Memory B cell (primary cell): ENCODE measurements at places on chromosomes 3 and 15.

DNA sequence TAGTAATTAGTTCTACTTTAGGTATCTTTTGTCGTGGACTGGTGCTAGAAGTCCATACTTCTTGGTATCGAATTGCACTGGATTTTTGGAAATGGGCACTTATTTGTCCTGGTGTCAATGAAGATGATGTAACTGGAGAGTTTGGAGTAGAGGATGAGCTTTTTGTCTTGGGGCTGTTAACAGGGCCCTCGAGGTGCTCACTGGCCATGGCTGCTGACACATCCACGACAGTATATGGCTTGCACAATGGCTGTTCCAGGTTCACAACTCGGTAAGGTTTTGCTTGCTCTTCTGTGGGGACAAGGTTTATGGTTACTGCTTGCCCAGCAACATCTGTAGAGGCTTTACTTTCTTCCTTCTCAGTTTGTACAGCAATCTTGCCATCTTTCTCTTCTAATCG lies 109.4 kb upstream of the TSPAN3 start:
- DNase-seq, result no peak

GRCh38 chr3:189222927-189223636 lies 51.3 kb downstream of the TPRG1 start:
- DNase-seq, result no peak

GRCh38 chr3:142888099-142888480 lies 793 bp downstream of the PCOLCE2 start:
- no peak for DNase-seq

DNA sequence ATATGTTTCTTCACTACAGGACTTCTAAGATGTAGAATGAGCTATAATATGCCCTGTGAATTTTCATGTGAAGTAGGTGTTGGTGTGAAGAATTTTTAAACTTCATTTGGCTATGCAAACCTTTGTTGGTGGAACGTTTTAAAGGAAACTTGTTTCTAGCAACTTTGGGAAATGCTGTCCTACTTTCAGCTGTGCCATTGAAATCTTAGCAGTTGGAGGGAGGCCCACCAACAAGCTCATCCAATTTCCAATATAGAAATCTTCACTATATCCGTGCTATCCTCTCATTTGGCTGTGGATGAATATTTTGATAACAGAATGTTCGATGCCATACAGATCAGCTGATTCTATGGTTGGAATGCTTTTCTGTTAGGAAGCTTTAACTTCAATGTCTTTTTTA lies 51.3 kb downstream of the GRM7 start:
- no peak for DNase-seq

- DNase-seq, result no peak
Observed at GRCh38 chr15:47517737-47518136, 199.6 kb upstream of the SEMA6D start.
